Glutamatergic neuron (in vitro differentiated cells): ENCODE measurements at places on chromosomes 12 and 14. TPM values are rescaled to one million over a fixed set of nuclear protein-coding genes. Genes with fewer than 3 reads are reported as not detected.

Gene SARNP
- 98.7 TPM for total RNA-seq

Gene DEGS2
- total RNA-seq = 0.34 TPM

Gene IL31
- not detected for total RNA-seq

Gene FLVCR2
- not detected for total RNA-seq

Gene CCDC38
- not detected for total RNA-seq

Gene ASB2
- 16.6 TPM for total RNA-seq

Gene CCNT1
- total RNA-seq = 42.5 TPM

Gene BCL2L14
- total RNA-seq = not detected

Gene FAR2
- total RNA-seq = 6.9 TPM

Gene RIN3
- 0.76 TPM for total RNA-seq

Gene SERPINA10
- not detected for total RNA-seq

Gene CLEC4D
- not detected for total RNA-seq

Gene CLEC4A
- 0.71 TPM for total RNA-seq

Gene ALKBH2
- total RNA-seq = 16.4 TPM

Gene P2RX7
- not detected for total RNA-seq

Gene KRT3
- not detected for total RNA-seq

Gene RIPK3
- total RNA-seq = not detected

Gene SLCO1A2
- total RNA-seq = 11.9 TPM
